PC-9 (cell line): ENCODE measurements at places on chromosomes 13 and 19.
A peak's percentile ranks its signal among the peaks of the same experiment; 100 is the strongest.

- DNase-seq: no peak
Measured at GRCh38 chr19:34990578-34991192, 9.4 kb upstream of the GRAMD1A start.

DNA sequence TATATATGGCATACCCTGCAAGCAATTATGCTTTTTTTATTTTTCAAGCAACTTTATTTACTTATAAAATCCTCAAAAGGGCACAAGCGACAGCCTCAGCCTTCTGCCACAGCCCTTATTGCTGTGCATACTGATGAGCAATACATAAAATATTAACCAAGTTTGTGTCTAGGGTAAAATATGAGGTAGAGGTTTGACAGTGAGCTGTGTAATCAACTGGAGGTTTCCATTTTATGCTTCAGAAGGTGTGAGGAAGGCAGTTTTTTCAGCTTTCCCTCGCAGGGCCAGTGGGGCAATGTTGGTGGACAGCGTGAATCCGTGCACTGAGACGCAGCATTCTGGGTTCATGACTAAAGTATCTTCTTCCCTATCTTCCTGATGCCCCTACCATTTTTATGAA is 310.4 kb downstream of the IRS2 start:
- no peak for DNase-seq

- no peak for DNase-seq
Measured at GRCh38 chr13:61146158-61146557, 269.5 kb downstream of the PCDH20 start.

- no peak for DNase-seq
Measured at GRCh38 chr19:16951529-16951928, 62.7 kb downstream of the F2RL3 start.

- peak; percentile 72 for DNase-seq
Measured at GRCh38 chr19:17488593-17489391, 18.5 kb downstream of the SLC27A1 start.

DNA sequence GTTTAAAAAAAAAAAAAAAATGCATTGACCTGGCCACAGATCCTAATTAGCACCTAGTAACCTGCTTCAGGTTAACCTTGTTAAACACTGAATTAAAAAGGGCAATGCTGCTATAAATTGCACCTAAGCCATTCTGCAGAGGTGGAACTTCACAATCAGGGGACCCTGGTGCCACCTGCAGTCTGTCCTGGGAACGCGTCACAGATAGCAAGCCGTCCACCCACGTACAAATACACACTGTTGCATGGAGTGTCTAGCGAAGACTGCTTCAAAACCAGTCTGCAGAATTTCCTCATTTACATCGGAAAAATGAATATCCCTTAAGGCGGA is 169.3 kb downstream of the COL4A1 start:
- peak; percentile 78 for DNase-seq

DNA sequence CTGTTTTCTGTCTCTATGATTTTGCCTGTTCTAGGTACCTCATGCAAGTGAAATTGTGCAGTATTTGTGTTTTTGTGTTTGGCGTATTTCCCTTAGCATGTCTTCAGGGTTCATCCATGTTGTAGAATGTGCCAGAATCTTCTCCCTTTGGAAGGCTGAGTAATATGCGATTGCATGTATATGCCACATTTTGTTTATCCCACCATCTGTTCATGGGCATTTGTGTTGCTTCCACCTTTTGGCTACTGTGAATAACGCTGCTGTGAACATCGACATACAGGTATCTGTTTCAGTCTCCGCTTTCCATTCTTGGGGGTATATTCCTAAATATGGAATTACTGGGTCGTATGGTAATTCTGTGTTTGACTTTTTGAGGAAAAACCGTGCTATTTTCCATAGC is 190.0 kb downstream of the ATP8A2 start:
- no peak for DNase-seq

DNA sequence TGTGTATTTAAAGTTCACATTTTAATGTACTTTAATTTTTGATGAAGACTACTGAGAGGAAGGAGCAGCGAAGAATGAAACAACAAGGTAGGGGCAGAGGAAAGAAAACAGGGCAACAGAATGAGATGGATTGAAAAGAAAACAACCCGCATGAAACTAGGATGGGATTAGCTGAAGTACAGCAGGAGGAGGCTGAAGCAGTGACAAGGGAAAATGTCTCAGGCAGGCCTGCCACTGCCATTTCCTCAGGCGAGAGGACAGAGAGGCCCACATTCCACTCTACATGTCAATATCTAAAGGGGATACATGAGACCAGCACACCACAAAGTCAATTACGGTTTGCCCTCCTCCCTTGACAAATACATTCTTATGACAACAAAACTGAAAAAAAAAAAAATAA is 1703.2 kb downstream of the EFNB2 start:
- no peak for DNase-seq

GRCh38 chr13:51588406-51588949 is 4.2 kb downstream of the WDFY2 start:
- no peak for DNase-seq

GRCh38 chr19:3213159-3213558 is 11.3 kb upstream of the CELF5 start:
- no peak for DNase-seq

DNA sequence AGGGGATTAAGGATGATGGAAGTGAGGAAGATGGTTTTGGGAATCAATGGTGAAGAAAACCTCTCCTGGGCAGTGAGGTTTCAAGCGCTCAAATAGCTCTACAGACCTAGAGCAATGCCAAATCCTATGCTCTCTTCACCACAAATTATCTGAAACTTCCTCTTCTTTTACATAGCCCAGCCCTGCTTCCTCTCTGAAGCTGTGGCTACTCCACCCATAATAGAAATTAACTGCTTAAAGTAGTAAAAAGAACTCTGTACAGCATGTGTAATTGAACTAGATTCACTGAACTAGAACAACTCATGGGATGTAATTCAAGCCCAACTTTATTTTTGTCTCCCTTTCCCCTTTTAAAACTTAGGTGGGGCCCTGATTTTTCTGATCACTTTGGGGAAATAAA is 20.4 kb upstream of the IFT88 start:
- no peak for DNase-seq

DNA sequence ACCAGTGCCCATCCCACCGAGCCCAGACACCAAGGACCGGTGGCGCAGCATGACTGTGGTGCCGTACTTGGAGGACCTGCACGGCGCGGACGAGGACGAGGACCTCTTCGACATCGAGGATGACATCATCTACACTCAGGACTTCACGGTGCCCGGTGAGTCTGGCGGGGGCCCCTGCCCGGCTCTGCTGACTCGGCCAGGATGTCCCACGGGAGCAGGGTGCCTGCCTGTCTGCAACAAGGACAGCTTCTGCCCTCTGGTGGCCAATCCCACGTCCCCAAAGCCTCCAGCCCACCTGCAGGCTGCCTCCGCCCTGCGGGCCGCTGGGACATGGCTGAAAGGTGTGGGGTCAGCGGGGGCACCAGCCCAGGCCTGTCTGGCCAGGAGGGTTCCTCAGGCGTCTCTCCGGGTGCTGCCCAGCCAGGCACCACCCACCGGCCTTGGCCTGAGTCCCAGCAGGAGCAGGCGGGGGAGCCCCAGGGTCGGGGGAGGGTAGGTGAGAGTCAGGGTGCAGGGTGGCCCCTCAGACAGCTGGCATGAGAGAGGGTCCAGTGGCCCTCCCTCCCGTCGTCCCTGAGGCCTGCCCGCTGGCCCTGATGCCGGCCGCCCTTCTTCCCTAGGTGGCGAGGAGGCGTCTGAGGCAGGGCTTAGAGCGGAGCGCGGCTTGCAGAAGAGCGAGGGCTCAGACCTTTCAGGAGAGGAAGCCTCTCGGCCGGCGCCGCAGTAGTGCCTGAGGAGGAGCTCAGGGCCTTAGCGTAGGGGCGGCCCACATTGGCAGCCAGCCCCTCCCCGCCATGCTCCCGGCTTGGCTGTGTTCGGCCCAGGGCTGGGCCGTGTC is 14.6 kb downstream of the CBARP start:
- no peak for DNase-seq

- DNase-seq: no peak
Measured at GRCh38 chr19:18776288-18776594, 14.9 kb downstream of the COMP start.

GRCh38 chr19:46611776-46612175 is 10.6 kb downstream of the CALM3 start:
- no peak for DNase-seq

- DNase-seq: no peak
Measured at GRCh38 chr19:36489920-36490415, 607 bp upstream of the ZNF566 start.

- DNase-seq: no peak
Measured at GRCh38 chr19:911197-912033, 1.6 kb downstream of the R3HDM4 start.

DNA sequence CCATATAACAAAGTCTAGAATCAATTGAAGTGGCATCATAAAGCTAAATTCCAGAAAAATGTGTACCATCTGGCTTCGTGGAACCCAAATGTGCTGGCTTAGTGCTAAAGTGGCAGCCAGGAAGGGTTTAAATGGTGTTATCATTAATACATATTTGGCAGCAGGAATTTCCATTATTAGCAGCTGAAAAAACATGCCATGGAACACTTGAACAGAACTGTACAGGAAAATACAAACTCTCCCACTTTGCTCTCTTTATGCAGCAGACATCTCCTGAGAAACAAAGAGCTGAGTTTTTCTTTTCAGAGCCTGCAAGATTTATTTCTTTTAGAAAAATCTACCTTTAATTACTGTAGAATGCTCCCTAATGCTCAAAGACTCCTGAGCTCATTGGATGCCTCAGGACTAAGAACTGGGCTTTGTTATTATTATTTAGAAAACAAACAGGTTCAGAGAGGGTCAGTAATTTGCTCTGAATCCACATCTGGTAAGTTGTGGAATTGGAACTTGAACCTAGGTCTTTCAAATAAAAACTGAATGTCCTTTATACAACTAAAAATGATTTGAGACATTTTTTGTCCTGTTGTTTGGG is 179.0 kb downstream of the LACC1 start:
- DNase-seq: no peak

- DNase-seq: no peak
Measured at GRCh38 chr19:42288387-42288786, 13.5 kb upstream of the PRR19 start.

- no peak for DNase-seq
Measured at GRCh38 chr19:56153507-56153906, 12.4 kb downstream of the ZNF444 start.
